ENCODE measurements at places on chromosomes 3 and 15. TPM values are rescaled to one million over a fixed set of nuclear protein-coding genes. Genes with fewer than 3 reads are reported as not detected.

CLDN18 gene
- not detected for total RNA-seq

SLC9A9 gene
- 0.56 TPM for total RNA-seq

DNA sequence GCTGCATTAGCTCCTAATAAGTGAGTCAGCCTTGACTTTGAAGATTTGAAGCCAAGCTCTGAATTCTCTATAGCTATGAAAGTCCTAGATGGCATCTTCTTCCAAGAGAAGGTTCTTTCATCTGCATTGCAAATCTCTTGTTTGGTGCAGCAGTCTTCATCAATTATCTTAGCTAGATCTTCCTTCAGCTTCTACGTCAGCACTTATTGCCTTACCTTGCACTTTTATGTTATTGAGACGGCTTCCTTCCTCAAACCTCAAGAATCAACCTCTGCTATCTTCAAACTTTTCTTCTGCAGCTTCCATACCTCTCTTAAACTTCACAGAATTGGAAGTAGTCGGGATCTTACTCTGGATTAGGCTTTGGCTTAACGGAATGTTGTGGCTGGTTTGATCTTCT is 167.6 kb downstream of the SCAPER start:
- no peak for DNase-seq

DNA sequence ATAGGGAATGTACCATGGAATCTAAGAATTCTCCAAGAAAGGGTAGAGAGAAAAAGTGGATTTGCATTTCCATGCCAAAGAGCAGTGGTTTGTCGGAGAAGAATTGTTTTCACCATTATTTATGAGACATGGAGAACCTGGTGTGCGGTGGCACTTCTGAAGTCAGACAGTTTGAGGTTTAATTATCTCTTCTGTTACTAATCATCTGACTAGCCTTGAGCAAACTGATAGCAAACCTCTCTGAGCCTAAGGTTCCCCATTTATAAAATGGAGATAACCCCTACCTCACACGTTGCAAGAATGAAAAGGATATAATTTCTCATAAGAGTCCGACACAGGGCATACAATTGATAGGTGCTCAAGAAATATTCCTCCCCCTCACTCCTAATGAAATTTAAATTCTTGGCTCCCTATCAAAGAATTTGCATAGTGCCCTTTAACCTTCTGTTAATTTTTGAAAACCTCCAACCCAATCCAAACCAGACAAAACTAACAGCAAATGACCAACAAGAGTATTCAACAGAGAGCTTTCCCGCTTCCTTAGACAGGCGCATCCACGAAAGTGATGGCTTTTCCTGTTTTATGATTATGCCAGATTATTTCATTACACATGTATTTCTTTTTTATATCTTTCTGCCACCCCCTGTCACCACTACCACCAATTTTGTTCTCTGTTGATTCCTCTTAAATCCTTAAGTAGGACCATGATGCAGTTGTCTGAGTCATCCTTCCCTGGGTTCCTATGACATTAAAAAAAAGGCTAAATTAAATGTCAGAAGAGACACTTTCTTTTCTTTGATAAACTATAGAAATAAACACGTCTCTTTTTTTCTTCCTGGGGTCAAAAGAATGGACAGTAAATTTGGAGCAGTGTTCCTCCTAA is 28.5 kb downstream of the TMEM212 start:
- no peak for DNase-seq

- DNase-seq: peak; percentile 1
Measured at GRCh38 chr3:170585008-170585936, 603 bp downstream of the SLC7A14 start.

GRCh38 chr3:29144807-29145206 is 136.1 kb upstream of the RBMS3 start:
- DNase-seq: no peak

DNA sequence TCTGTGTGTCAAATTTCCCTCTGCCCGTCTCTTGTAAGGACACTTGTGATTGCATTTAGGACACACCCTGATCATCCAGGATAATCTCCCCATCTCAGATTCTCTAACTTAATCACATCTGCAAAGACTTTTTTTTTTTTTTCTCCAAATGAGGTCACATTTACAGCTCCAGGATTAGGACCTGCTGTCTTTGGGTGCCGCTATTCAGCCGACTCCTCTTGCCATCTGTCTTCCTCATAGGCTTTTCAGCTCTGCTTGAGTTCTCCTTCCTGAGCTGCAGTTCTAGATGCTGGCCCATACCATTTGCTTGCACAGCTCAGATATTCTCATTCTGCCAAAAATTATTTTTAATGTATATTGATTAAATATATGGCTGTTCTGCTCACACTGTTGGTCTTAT is 94.3 kb upstream of the TLE3 start:
- no peak for DNase-seq

GRCh38 chr3:87358066-87358465 is 81.7 kb upstream of the POU1F1 start:
- no peak for DNase-seq

GRCh38 chr3:105513886-105514285 is 147.2 kb downstream of the ALCAM start:
- DNase-seq: no peak

GRCh38 chr3:59135096-59135495 is 85.3 kb upstream of the CFAP20DC start:
- DNase-seq: no peak

DNA sequence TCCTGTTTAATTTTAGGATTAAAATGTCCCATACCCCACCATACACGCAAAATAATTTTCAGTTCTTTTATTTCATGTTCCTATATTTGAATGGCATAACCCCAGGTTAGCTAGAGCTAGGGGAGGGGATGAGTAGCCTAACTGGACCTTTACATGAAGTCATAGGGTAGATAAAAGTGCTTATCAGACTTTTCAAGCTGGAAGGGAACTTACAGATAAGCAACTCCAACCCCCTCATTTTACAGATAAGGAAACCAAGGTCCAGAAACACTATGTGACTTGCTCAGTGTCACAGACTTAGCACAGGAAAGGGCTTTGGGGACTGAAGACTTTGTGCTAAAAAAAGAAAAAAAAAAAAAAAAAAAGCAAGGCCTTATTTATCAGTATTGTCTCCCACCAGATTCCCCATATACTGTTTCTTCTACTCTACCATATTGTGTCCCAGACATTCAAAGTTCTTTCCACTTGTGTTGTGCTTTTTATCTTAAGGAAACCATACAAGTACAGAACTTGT is 10.6 kb upstream of the TNIK start:
- no peak for DNase-seq

DNA sequence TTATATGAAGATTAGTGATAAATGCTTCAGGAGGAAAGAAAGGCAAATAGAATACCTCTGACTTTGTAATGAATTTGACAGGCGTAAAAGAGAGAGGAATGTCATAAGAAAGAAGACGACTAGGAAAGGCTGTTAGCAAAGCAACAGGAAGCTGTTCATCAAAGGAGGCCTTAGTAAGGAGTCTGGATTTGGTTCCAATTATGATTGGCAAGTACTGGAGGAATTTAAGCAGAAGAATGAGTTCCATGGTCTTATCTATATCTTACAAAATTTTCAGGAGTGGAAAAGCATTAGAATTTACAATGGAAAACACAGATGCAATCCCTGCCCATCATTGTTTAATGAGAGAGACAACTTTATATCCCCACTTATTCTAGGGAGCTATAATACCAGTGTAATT is 13.8 kb downstream of the PLSCR1 start:
- DNase-seq: no peak

GRCh38 chr3:190269101-190269500 is 53.1 kb downstream of the CLDN1 start:
- no peak for DNase-seq

DNA sequence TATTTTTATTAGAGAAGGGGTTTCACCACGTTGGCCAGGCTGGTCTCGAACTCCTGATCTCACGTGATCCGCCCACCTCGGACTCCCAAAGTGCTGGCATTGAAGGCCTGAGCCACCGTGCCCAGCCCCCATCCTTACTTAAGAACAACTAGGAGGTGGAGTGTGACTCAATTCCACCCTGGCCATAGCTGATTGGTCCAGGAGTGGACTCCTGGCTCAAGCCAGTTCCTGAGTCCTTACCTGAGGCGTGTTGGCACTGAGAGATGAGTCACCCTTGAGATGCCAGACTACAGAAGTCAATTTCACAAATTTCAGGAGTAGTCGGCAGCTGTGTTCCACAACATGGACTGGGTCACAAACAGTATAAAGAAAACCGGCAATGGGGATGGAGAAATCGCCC is 124.2 kb downstream of the SHQ1 start:
- no peak for DNase-seq

- DNase-seq: no peak
Measured at GRCh38 chr15:40349163-40349562, 1.7 kb upstream of the PHGR1 start.

DNA sequence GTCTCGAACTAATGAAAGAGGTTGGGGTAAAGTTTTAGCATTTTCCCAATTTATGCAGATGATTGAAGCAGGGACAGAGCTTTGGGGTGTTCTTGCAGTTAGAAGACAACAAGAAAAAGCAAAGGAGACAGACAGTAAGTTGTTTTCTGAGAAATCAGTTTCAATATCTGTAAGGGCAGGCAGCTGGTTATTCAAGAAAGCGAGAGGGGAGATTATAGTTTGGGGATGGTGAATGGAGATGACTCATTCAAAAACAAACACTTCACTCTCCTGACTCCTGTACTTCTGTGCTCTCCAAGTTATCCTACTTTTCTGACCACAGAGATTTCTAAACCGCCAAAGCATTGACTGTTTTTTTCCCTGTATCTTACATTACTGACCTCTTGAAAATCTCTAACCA is 352.0 kb downstream of the GAP43 start:
- no peak for DNase-seq

- no peak for DNase-seq
Measured at GRCh38 chr15:92018535-92019239, 165.2 kb downstream of the SLCO3A1 start.

- DNase-seq: no peak
Measured at GRCh38 chr3:50238549-50239026, 2.6 kb downstream of the GNAI2 start.

DNA sequence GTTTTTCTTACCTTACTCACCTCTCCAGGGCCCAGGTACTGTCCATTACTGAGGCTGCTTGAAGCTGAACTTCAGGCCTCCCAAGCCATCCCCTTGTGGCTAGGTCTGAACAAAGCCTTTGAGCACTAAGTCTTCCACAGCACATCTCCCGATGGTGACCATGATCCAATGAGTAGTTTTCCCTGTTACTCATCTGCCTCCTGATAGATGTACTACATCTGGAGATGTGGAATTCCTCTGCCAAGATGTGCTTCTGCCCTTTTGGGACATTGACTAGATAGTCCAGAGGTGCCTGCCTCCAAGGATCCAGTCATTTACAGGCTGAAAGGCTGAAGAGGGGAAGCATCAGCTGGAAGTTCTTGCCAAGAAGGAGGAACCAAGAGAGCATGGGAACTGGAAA is 28.9 kb upstream of the SLC35G2 start:
- DNase-seq: no peak

ADCY5 gene
- 2.2 TPM for total RNA-seq

- no peak for DNase-seq
Measured at GRCh38 chr3:72081471-72082185, 296.7 kb upstream of the PROK2 start.

DNA sequence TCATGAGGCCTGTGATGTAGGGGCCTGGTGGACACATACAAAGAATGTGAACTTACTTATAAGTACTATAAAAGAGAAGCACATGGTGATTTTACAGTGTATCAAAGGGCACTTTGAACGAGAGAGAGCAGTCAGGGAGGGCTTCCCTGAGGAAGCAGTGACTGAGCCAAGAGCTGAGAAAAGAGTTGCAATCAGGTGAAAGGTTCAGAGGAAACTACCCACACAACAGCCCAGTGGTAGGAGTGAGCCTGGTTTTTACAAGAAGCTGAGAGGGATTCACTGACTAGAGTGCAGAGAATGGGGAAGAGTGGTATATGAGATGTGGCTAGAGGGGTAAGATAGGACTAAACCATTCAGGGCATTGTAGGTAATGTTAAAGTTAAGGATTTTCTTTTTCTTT is 57.1 kb downstream of the CALML4 start:
- no peak for DNase-seq

DNA sequence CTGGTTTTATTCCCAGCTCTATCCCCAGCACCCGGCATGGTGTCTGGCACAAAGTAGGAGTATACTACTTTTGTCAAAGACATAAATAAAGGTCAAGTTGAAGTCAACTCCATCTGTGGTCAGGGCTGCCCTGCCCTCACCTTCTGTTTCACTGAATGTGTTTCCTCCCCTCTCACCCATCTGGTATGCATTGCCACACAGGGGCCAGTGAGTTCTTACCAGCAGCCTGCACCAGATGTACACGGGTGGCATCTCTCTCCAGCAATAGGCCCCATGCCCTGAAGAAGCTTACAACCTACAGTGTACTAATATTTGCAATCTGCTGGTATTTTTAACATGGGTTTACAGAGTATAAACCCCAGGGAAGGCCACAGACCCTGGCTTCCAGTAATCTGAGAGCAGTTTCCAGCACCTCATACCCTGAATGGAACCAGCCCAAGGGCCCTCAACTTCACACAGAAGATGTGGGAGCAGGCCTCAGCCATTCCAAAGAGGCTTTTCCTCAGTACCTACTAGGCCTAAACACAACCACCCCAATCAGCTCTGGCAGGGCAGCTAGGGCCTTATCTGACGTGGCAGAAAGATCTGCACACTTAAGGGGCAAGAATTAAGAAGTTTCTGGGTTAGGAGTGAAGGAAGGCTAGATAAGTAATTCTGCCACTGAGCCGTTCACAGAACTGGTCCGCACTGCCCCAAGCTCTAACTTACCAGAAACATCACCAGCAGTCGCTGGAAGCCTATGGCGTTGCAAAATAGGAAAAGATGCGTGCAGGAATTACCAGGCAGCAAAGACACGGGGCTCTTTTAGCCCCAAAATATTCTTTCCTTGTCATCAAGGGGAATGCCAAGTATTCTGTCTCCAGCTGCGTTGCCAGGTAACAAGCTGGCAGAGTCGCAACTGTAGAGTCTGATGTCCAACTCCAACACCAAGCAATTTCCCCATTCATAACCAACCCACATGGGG is 2.1 kb downstream of the IDH2 start:
- DNase-seq: no peak

GRCh38 chr15:39597751-39598185 is 16.9 kb downstream of the THBS1 start:
- no peak for DNase-seq

ZNF502 gene
- total RNA-seq: not detected

NME9 gene
- 0.79 TPM for total RNA-seq

DNA sequence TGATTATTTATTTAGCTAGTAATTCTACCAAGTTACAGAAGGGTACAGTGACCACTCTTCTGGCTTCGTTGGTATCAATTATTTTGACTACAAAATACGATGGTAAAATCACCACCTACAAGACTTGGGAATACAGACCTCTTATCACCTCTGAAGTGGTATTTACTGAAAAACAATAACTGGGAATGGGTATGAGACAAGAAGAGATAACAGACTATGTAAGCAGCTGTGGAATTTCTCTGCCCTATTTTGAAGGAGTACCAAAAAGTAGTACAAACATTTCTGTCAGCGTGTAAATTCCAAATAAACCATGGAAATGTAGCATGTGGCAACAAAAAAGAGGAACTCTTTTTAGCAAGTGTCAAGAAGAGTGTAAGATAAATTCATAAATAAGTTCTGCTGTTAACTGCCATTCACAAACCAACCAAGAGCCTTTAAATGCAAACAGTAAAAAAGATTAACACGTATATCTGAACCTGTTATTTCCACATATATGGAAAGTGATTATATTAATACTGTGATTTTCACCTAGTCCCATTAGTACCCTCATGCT is 77.0 kb upstream of the SLC12A8 start:
- DNase-seq: no peak

Measured in neural crest cell (in vitro differentiated cells).